NCI-H2081 (cell line): ENCODE measurements at places on chromosomes 2 and 18.
A peak's percentile ranks its signal among the peaks of the same experiment; 100 is the strongest.

- DNase-seq = no peak
These were observed 8.4 kb downstream of the BARD1 start for GRCh38 chr2:214801068-214801467.

DNA sequence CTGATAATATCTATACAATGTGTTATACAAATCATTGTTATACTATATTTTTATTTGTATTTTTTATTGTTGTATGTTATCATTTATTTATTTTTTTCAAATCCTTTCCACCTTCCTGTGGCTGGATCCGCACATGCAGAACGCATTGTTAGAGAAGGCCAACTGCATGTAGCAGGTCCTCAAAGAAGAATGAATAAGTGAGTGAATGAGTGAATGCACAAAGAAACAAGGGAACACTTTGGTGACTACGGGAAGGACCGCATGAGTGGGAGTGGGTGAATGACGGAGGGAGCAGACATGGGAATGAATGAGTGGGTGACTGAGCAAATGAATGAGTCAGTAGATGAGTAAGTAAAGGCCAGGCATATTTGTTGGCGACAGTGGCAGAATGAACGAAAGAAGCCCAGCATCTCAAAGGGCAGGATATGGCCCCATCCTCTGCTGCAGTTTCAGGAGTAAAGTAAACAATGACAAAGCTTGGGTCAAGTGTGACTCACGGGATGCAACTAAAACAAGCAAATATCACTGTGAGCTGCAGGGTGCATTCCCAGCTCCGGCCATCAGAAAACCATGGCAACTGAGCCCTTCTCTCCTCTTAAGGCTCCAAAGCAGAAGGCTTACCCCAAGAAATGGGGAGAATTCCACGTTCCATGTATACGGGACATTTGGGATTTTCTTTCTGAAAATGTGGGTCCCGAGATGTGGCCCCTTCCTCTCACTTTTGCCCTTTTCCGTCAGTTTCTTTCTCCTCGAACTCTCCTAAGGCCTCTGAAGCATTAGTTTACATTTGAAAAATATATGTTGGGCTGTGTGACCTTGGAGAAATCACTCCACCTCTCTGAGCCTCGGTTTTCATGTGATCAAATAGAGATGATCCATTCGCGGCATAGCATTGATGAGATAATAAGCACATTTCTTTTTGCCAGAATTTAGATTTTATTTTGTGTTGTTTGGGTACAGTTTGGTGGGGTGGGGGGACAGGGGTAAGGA lies 24.5 kb downstream of the KCNF1 start:
- DNase-seq = no peak

GRCh38 chr2:149399934-149400615 lies 69.7 kb downstream of the LYPD6 start:
- peak; percentile 80 for DNase-seq

DNA sequence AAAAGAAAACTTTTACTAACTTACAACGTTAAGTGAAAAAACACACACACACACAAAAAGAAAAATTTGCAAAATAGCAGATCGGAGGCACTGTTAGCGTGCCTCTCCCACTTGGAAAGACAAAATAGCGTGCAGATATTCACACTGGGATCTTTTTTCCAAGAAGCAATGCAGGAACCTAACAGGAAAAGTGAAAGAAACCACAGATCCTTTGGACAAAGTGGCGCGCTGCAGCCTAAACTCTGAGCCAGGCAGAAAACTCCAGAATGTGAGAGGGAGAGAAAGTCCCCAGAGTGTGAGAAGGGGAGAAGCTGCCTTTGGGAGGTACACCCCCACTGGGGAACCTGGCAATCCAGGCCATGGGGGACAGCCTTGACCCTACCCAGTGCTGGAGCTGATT lies 70.7 kb upstream of the SERPINE2 start:
- no peak for DNase-seq

DNA sequence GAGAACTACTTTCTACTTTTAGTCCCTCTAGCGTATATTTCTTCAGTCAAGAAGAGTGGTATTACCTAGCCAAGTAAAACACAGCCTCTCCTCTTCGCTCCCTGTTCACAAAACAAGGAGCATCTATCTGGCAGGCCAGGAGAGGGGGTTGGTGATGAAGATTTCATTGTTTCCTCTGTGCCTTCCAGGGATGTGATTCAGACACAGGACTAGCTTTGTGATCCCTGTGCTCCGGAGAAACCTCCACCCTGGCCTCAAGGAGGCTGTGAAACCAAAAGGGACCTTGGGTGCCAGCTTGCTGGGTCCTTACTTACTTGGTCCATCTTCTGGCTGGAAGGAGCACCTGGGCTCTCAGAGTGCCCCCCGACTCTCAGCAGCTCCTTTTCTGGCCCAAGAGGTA lies 5.7 kb downstream of the RHOB start:
- DNase-seq = no peak

DNA sequence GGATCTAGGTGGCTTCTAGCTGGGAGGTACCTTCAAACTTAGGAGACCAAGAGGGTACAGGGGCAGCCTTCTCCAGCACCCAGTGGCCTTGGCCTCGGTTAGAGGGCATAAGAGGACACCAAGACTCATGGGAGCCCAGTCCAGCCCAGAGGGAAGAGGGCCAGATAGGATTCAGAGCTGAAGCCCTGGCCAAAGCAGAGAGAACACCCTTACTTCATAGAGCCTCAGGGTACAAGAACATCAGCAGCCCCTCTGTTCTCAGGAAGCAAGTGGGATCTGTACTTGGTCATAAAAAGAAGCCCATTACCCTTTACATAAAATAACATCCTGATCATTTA lies 45.0 kb upstream of the ASPRV1 start:
- DNase-seq = no peak

DNA sequence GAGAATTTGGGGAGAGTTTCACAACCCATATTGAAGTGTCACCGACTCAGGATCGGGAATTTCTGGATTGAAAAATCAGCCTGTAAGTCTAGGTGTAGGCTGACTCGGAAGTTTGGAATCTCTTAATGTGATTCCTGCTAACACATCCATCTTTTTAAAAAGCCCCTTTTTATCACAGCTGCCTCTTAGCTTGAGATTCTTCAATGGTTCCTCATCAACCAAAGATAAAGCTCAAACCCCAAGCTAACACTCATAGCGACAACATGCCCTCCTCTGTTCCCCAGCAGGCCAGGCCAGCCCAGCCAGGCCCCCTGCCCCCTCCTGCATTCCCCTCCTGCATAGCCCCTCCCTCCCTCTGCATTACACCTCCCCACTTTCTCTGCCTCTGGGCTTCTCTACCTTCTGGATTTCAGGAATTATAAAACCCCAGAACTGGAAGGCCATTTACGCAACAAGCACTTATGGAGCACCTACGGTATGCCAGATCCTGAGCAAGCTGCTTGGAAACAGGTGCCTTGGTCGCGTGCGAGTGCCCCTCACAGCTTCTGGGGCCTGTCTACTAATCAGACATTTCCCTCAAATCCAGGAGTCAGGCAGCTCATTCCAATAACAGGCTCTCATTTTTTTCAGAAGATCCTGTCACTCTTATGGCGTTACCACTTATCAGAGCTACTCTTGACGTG lies 63.4 kb downstream of the EMX1 start:
- DNase-seq = no peak

DNA sequence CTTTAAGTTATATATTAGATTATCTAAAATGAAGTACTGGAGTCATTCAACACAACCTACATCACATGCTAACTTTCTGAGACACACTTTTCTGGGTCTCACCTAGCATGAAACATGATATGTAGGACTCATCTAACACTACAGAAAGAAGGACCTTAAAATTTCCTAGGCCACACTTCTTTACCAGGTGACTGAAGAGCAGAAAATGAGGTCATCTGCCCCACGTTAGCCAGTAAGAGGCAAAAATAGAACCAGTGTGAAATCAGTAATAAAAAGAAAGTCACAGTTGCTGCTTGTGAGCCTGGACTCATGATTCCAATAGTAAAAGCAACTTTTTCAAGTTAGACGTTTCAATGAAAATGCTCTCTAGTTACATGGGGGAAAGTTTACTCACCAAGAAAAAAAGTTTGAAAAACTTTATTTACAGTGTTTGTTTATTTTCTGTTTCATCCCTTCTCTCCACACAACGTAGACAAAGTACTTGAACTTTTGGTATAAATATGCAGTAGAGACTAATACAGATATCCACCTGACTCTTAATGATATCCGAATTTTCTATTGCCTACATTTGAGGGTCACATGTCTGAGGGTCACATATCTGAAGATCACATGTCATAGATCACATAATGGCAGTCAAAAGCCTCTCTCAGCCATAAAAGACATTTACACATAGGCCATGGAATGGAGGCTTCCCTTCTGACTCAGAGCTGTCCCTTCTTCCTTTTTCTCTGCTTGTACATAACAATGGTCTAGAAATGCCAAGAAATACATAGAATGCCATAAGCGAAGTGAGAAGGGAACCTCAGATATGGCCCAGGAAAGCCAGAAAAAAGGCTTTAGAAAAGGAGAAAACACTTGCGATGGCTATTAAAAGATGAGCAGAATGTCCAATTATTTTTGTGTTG lies 362.9 kb downstream of the ZEB2 start:
- no peak for DNase-seq

GRCh38 chr2:28088970-28089369 lies 198.4 kb downstream of the BABAM2 start:
- DNase-seq = no peak

GRCh38 chr2:8701681-8702379 lies 20.0 kb downstream of the ID2 start:
- DNase-seq = no peak

GRCh38 chr2:203706403-203706802 lies at the start of gene CD28:
Gene CD28, plus strand, starts transcription at chr2:203706639. Its CDS starts 58 bp downstream, at chr2:203706697.
- no peak for DNase-seq

DNA sequence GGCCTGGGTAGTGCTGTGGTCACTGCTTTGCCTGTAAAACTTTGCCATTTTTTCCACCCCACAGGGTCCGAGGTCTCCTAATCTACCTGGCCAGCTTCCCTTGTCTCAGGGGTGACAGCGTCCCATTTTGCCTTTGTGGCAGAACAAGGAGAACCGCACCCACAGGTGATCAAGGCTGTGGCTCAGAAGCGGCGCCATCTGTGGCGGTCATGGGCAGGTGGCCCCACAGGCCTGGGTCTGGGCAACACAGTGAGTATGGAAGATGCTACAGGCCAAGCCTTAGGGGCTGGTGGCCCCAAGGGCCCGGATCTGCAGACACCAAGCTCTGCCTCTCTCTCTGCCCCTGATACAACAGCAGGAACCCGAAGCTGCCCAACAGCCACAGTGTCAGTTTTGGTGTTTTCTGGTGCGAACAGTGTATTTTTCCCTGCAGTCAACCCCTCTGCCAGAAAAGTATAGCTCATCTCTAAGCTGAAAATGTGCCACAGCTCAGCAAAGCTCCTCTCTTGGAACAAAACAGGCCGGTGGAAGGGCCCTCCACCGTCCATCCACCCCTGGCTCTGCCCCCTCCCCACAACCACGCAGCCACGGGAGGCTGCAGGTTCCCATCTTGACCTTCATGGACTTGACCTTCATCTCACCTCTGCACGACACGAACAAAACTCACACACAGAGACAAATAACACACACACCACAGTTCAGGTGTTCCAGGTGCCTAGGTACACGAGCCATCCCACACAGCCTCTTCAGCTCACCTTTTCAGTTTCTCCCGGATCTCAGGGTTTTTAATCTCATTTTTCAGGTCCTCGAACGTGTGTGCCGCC lies 96.7 kb downstream of the PXDN start:
- DNase-seq = no peak

DNA sequence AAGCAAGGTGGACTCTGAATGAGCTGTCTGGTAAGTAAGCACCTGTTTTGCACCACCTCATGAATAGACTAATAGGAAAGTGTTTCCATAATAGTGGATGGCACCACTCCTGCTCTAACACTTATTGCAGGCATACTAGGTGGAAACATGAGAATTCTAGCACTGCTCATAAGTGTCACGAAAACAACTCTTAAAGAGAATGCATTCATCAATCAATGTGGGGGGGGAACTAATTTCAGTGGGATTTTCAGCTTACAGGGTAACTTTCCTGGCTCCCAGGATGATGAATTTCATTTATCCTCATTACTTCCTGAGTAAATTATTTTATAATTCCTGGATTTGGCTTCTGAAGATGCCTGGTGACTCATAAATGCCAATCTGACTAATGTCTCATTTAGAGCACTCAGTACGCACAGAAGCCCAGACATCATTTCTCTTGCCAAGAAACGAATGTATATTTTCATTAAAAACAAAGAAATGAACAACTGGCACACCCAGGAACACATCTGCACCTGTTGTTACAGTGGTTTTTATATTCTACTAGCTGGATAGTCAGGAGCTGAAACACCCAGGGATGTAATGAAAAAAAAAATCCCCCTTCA lies 129.6 kb downstream of the PID1 start:
- DNase-seq = peak; percentile 44
